ENCODE measurements at places on chromosomes 6 and 20.

- no peak for DNase-seq
These were observed 84.6 kb downstream of the ID4 start for GRCh38 chr6:19921786-19922185.

DNA sequence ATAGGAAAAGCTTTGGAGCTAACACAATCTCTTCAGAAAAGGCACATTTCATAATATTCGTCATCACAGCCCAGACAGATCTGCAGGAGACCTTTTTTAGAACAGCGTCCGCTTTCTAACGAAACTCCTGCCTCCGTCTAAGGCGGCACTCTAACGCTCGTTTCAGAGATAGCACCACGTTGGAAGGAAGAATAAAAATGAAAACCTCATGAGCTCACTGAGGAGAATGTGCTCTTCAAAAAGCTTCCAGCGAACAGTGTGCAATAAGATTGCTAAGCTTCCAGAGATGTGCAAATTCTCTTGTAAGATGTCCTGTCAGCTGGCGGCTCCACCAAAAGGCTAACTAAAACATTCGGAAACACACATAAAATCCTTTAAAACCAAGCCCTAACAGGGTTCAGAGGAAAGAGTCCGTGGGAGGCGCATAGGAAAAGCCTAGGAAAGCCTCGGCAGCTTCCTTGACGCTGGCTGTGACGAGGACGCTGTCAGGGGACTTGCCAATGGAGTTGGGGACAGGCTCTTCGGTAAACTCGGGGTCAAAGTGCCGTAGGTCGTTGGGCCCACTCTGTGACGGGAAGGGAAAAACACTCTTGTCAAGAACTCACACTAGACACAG lies 117.6 kb upstream of the SLC2A12 start:
- no peak for DNase-seq

GRCh38 chr20:25285091-25285647 lies 37.3 kb downstream of the PYGB start:
- no peak for DNase-seq

GRCh38 chr6:170222498-170223471 lies 68.1 kb downstream of the DLL1 start:
- DNase-seq: no peak

DNA sequence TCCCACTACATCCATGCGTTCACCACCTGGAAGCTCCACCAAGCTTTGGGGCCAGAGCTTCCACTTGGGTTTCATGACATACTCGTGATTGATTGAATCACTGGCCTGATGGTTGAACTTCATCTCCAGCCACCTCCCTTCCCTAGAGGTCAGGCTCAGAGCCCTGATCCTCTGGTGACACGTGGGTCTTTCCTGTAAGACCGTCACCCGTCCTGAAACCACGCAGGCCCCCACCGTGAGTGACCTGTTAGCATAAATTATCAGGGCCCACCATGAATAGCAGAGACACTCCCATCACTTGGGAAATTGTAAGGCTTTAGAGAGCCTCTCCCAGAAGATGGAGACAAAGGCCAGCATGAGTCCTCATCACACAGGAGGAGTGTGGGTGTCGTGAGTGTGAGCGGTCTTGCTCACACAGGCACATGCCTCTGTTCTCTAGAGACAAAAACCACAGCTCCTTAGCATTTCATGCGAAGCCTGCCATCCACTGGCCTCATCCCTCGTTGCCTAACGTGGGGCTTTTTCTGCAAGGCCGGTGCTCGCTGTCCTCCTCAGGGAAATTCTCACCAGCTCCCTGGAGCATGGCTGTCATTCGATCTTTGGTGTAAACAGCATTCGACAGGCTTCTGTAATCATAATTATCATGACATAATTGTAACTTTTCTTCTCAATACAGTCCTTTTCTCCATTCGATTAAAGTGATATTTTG lies 65.1 kb upstream of the DUSP22 start:
- DNase-seq: peak; percentile 60

DNA sequence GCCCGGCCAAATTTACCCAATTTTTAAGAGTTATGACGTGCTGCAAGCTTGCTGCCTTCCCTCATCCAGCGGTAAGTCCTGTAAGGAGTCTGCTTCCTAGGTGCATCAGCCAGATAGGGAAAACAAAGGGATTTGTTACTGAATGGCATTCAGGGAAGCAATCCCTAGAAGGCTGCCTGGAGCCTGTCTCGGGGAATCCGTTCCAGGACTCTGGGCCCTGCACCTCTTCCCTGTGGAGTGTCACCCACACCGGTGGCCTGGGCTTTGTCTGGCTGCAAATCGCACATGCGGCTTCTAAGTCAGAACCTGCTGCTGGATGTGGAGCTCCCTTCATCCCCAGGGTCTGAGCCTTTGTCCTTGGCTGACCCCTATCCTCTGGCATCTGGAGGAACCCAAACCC lies 7.0 kb downstream of the MYT1 start:
- DNase-seq: no peak

- no peak for DNase-seq
These were observed 318.4 kb upstream of the MOCS1 start for GRCh38 chr6:40252531-40253258.

- no peak for DNase-seq
These were observed 13.2 kb upstream of the PXDC1 start for GRCh38 chr6:3764516-3765335.

DNA sequence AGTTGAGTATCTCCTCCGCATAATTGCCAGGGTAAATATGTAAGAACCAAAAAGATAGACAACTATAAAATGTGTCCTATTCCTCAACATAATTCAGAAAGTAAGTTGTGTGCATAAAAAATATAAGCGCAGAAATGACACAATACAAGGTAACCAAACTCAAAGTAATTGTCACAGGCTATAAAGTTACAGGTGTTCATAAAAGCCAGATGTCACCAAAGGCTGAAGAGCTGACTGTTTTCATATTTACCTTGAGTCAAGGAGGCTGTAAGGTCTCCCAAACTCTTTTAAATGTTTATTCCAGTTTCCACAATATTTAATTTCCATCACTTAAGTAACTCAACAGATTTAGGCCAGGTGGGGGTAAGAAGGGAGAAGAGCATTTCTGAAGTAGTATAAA lies 192.2 kb upstream of the MARCKS start:
- DNase-seq: no peak

DNA sequence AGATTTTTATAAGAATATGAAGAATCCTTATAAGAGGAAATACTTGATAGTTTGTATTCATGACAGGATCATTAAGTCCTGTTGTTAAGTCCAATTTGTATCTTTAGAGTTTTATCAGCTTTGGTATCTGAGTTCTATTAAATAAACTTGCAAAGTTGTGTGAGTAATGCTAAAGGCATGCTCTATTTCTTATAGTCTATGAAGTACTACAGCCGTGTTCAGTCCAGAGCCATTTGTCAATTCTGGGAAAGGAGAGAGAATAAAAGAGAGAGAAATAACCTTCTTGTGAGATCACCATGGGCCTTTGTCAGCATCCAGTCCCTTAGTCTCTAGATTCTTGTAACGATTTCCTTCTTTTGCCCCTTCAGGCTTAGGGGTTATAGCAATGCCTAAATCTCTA lies 181.2 kb upstream of the POU3F2 start:
- DNase-seq: no peak

DNA sequence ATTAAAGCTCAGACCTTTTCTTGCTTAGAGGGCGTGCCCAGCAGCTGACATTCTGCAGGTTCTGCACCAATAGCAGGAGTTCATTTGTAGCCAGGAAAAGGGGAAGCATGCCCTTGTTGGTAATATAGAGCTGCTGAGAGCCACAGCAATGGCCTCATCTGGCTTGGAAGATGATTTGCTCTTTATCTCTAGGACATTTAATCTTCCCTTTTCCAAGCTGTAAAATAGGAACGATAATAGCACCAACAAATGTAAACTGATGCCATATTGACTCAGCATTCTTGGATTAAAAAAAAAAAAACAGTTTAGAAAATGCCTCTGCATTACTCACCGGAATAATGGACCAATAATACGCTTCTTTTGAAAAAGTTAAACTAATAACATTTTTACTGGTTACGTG lies 93.4 kb upstream of the SLC2A12 start:
- no peak for DNase-seq

- no peak for DNase-seq
These were observed 28.3 kb downstream of the MAS1 start for GRCh38 chr6:159919011-159919511.

DNA sequence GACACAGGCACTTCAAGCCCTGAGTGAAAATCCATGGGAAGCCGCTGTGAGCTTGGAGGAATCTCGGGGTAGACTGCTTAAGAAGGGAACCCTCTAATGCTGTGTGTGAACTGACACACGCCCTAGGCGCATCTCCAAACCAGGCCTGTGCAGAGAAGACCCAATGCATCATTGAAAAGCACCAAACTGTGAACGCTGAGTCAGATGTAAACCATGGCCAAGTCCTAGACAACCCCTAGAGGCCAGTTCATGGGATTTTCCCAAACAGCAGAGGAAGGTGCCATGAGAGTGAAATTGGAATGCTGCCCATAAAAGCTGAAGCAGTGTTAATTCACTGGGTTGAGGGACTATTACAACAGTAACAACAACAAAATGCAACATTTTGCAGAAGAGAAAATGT lies 296.5 kb downstream of the SMOC2 start:
- no peak for DNase-seq

GRCh38 chr6:124872361-124873065 lies 89.7 kb upstream of the RNF217 start:
- DNase-seq: no peak

- DNase-seq: peak; percentile 25
These were observed 1.6 kb upstream of the HEY2 start for GRCh38 chr6:125747589-125748405.

DNA sequence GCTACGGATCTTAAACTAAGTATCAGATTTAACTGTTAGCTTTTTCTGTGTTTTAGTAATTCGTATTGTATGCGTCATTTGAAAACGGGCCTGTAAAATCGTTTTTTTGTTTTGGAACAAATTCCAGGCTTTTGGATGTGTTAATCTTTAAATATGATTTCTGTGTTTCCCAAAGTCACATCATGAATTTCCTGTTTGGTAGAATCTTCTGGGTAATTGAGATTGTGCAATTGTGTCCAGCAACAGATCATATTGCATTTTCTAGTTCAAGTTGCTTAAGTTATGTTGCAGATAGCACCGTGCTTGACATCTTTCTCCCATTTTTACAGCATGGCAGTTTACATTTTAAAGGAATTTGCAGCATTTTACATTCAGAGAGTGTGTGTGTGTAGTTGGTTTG lies 1.9 kb downstream of the MAPK14 start:
- no peak for DNase-seq

GRCh38 chr6:135002229-135002844 lies 52.3 kb downstream of the HBS1L start:
- no peak for DNase-seq

Measured in activated naive CD4-positive, alpha-beta T cell treated with anti-CD3 and anti-CD28 coated beads for 36 hours (primary cell).